Epithelial cell of umbilical artery (primary cell): ENCODE measurements at places on chromosomes 1 and 21. TPM values are rescaled to one million over a fixed set of nuclear protein-coding genes. Genes with fewer than 3 reads are reported as not detected.

KCNAB2 gene
- total RNA-seq: 2.4 and 2.9 TPM in 2 replicates

FNDC10 gene
- total RNA-seq: 0.15 and 0.65 TPM in 2 replicates

CALML6 gene
- not detected in 2 replicates for total RNA-seq

DYNLT5 gene
- total RNA-seq: 4.2 and 13.4 TPM in 2 replicates

C1orf87 gene
- not detected in 2 replicates for total RNA-seq

HSD3B1 gene
- not detected in 2 replicates for total RNA-seq

KIF17 gene
- 0.15 and 0.32 TPM in 2 replicates for total RNA-seq

IFI44L gene
- total RNA-seq: 31.2 and 745 TPM in 2 replicates

GDAP2 gene
- total RNA-seq: 12.3 and 19.0 TPM in 2 replicates

ATP6V1G3 gene
- not detected in 2 replicates for total RNA-seq

TMEM82 gene
- not detected in 2 replicates for total RNA-seq

THEMIS2 gene
- total RNA-seq: 6.2 and 19.0 TPM in 2 replicates

GBP7 gene
- not detected in 2 replicates for total RNA-seq

RUNX3 gene
- not detected in 2 replicates for total RNA-seq

TMEM35B gene
- 28.6 and 32.8 TPM in 2 replicates for total RNA-seq

HRNR gene
- not detected in 2 replicates for total RNA-seq

CXADR gene
- total RNA-seq: 26.6 and 54.3 TPM in 2 replicates

FCER1G gene
- total RNA-seq: not detected in 2 replicates

INKA2 gene
- 1.9 and 2.4 TPM in 2 replicates for total RNA-seq

NENF gene
- total RNA-seq: 15.3 and 20.8 TPM in 2 replicates

LAMC1 gene
- 283 and 465 TPM in 2 replicates for total RNA-seq

PGLYRP4 gene
- total RNA-seq: not detected in 2 replicates

GJA9 gene
- total RNA-seq: not detected in 2 replicates

NBPF10 gene
- 0.65 and 0.91 TPM in 2 replicates for total RNA-seq

NME7 gene
- 28.9 and 59.7 TPM in 2 replicates for total RNA-seq

CASZ1 gene
- 0.65 and 1.7 TPM in 2 replicates for total RNA-seq

ZNF593OS gene
- not detected in 2 replicates for total RNA-seq

RXFP4 gene
- not detected in 2 replicates for total RNA-seq

TMEM79 gene
- total RNA-seq: under 0.01 and 0.91 TPM in 2 replicates

GPR25 gene
- total RNA-seq: not detected in 2 replicates

DNASE2B gene
- total RNA-seq: not detected in 2 replicates

LTN1 gene
- total RNA-seq: 26.6 and 31.6 TPM in 2 replicates

CLIC6 gene
- not detected in 2 replicates for total RNA-seq

SPRR1B gene
- total RNA-seq: not detected in 2 replicates

ANKRD45 gene
- total RNA-seq: under 0.01 and 0.46 TPM in 2 replicates

RAP1A gene
- 16.9 and 19.3 TPM in 2 replicates for total RNA-seq

S100B gene
- total RNA-seq: not detected in 2 replicates

KCND3 gene
- total RNA-seq: not detected in 2 replicates

PTPRF gene
- total RNA-seq: 54.7 and 58.5 TPM in 2 replicates

CD48 gene
- not detected in 2 replicates for total RNA-seq

KTI12 gene
- 11.9 and 14.6 TPM in 2 replicates for total RNA-seq

NPPA gene
- total RNA-seq: not detected in 2 replicates

OXCT2 gene
- total RNA-seq: 1.8 and 2.3 TPM in 2 replicates

RAD54L gene
- total RNA-seq: 4.2 and 8.4 TPM in 2 replicates

PTGER3 gene
- total RNA-seq: under 0.01 and 0.32 TPM in 2 replicates

IGSF9 gene
- not detected in 2 replicates for total RNA-seq

SPRR4 gene
- not detected in 2 replicates for total RNA-seq

AMPD1 gene
- not detected in 2 replicates for total RNA-seq

KRTAP11-1 gene
- total RNA-seq: not detected in 2 replicates
